ENCODE measurements at places on chromosomes 5 and 9. TPM values are rescaled to one million over a fixed set of nuclear protein-coding genes. Genes with fewer than 3 reads are reported as not detected.

Gene PCDHA9
- 0.04 TPM for polyA plus RNA-seq

Gene LRRC70
- 0.05 TPM for polyA plus RNA-seq

Gene NPDC1
- polyA plus RNA-seq, result 5.4 TPM

Gene PNPLA7
- polyA plus RNA-seq, result 1.9 TPM

Measured in HepG2 (cell line).